Stimulated activated CD8-positive, alpha-beta memory T cell treated with anti-CD3 and anti-CD28 coated beads, Interleukin-15, amount 100 ng/mL, for 4 hours (primary cell): ENCODE measurements at places on chromosomes 3 and 15.

- DNase-seq = no peak
Measured at GRCh38 chr3:160956785-160957184, 148.4 kb downstream of the B3GALNT1 start.

DNA sequence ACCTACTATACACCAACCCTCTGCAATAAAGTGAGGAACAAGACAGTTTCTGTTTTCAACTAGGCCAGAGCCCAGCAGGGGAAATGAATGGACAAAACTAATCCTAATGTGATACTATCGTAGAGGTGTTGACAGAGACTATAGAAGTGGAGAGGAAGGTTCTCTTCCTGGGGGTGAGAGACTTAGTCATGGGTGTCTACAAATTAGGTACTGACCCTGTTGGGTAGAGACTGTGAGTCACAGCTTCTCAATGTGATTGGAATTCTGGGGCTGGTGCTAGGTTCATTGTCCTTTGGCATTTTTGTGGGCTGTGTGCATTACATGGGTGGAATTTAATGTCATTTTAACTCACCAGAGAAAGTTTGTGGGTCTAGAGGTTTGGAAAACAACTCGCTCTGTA, 79.3 kb downstream of the ADAMTSL3 start:
- DNase-seq = no peak

DNA sequence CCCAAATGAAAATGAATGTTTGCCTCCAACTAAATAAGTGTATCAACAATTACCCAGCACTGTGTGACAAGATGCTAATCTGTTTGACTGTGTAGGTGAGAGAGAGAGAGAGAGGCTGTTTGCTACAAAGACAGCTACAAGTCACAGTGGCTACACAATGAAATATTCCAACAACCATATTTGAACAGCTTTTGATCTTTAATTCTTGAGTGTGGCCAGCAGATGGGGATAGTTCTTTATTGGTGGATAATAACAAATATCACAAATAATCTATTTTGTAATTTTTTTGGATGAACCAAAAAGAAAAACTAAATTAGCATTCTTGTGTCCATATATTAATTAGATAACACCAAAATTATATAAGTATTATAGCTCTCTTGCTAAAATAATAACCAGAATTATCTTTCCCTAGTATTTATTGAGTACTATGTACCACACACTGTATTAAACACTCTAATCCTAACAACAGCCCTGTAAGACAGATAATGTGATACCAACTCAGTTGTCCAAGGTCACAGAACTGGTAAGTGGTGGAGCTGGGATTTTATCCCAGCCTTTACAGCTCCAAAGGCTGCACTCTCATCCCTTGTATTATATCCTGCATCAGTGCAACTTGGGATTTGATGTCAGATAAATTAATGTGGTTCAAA, 61.9 kb upstream of the C3orf80 start:
- no peak for DNase-seq

GRCh38 chr15:42349186-42349585, 10.1 kb upstream of the CAPN3 start:
- no peak for DNase-seq

DNA sequence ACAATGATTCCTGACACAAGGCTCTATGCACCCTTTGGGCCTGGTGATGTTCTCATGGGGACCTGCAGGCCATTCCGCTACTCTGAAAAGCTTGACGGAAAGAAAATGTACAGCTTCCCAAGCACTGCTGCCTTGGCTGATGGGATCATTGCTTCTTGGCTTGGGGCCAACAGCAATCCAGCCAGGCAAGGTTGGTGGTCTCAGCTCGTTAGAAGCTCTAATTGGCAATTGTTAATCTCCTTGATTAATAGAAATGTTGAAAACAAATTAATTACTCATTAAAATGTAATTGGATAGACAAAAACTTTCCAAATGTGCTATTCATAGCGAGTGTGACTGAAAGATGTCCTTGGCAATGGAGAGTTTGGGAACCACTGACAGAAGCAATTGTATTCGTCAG, 16.3 kb upstream of the MYZAP start:
- no peak for DNase-seq

DNA sequence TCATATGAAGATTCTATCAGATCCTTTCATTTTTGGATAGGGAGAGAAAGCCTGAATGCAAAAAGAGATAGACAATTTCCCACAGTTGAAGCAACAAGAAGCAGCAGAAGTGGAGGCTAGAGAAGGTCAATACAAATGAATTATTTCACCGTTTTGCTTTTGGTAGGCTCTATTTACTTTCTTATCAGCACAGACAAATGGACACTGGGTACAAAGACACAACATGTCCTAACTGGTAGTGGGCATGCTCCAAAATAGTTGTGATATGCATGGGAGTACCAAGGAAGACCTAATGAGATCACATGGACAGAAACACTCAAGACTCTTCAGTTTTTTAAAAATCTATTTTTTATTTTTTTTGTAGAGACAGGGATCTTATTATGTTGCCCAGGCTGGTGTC, 99.4 kb downstream of the XRN1 start:
- DNase-seq = no peak

DNA sequence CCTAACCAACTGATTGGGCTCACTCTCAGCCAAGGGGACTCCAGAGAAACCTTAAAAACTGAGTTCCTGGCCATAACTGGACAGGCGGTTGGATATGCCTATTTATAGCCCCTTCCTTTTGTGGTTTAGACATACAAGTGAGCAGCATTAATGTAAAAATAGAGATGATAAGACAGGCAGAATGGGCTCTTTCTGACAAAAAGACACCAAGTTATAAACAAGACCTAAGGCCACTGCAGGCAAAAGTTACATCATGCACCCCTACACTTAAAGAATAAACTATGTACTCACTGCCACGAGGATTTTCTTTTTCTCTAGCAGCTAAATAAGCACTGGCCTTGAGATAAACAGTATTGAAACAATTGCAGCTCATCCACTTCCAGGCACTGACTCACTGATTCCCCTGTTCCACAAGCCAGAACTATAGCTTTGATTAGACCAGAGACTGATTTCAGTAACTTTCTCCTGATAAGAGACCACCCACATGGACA, 30.1 kb downstream of the SUCNR1 start:
- no peak for DNase-seq

GRCh38 chr3:126264381-126264780, 84.0 kb upstream of the ALDH1L1 start:
- DNase-seq = no peak

GRCh38 chr15:41585127-41586047, 26.4 kb downstream of the TYRO3 start:
- no peak for DNase-seq
